Caco-2 (cell line): ENCODE measurements at places on chromosomes 3 and 15. TPM values are rescaled to one million over a fixed set of nuclear protein-coding genes. Genes with fewer than 3 reads are reported as not detected.

GRCh38 chr3:174957081-174957480 is 97.9 kb downstream of the NAALADL2 start:
- no peak overlapping the region for H3K27ac ChIP-seq
- no peaks in the 10 kb centered on the region for H3K36me3 ChIP-seq
- no peak for DNase-seq

- no peaks in the 10 kb centered on the region for H3K4me1 ChIP-seq
- no peaks in the 10 kb centered on the region for H3K27me3 ChIP-seq
- no peak overlapping the region for H3K4me3 ChIP-seq
- H3K27ac ChIP-seq: no peak overlapping the region
Observed at GRCh38 chr3:33004961-33005360, 53.5 kb downstream of the CCR4 start.

DNA sequence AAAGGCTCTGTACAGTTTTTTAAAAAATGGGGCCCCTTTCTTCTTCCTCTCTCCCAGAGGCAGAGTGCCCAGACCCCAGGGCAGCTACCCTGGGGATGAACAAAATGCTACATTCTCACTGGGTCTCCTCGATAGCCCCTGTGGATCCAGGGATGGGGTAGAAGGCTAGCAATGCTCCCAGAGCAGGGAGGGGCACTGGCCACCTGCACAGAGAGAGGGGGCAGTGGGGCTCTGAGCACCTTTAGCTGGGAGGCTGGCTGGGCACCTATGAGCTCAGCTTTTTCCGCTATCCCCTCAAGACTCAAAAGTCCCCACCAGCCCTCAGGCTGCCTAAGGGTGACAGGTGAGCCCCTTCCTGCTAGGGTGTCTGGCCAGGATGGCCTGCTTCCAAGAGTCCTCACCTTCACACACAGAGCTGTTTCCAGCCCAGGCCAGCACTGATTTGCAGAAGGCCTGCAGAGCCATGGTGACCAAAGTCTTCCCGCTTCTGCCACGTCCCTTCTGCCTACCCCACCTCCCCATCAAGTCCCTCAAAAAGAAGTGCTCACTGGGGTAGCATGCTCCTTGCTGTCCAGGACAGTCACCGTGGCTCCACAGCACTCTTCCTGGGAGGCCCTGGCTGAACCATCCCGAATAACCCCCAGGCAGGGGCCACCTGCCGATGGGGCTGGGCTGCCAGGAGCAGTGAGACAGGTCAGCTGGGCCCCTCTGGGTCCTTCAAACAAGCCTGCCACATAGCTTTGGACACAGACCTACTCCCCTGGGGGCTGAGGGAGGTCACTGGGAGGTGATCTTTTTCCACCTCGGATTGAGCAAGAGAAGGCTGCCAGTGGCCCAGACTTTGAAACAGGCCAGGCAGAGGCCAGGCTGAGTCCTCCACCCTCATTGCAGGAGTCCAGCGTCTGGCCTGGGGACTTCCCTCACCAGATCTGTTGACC is 20.4 kb downstream of the BMF start:
- no peak overlapping the region for H3K4me3 ChIP-seq
- H3K27me3 ChIP-seq: no peaks in the 10 kb centered on the region
- H3K27ac ChIP-seq: peak overlapping the region; percentile 90
- H3K36me3 ChIP-seq: peaks cover 5% of the 10 kb centered on the region
- peak; percentile 93 for DNase-seq

DNA sequence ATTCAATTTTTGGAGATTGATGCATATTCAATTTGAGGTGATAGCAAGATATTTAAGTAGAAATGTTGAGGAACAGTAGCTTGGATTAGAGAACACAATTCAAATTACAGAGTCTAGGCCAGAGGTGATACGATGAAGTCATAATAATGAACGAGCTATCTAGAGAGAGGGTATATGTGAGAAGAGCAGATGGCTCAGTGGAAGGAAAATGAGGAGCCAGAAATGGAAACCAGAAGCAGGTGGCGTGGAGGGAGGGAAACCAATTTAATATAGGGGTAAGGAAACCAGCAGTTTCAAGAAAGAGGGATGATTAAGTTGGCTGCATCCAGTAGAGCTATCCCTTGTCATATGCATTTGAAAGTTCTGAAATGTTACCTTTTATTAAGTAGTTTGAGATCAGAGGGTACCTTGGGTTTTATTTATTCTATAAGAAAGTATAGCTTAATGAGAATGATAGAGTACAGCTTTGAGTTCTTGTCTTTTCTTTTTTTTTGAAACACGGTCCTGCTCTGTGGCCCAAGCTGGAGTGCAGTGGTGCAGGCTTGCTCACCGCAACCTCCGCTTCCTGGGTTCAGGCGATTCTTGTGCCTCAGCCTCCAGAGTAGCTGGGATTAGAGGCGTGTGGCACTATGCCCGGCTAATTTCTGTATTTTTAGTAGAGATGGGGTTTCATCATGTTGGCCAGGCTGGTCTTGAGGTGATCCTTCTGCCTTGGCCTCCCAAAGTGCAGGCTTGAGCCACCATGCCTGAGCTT is 22.1 kb downstream of the NCK1 start:
- H3K4me3 ChIP-seq: no peak overlapping the region
- H3K36me3 ChIP-seq: no peaks in the 10 kb centered on the region
- H3K4me1 ChIP-seq: no peaks in the 10 kb centered on the region
- H3K27me3 ChIP-seq: no peaks in the 10 kb centered on the region
- DNase-seq: no peak

GRCh38 chr3:69389520-69390248 is 3.8 kb upstream of the FRMD4B start:
- H3K36me3 ChIP-seq: no peaks in the 10 kb centered on the region
- no peak overlapping the region for H3K27ac ChIP-seq
- peaks cover 1% of the 10 kb centered on the region; the same call in 1 of the 2 replicates for H3K27me3 ChIP-seq
- DNase-seq: no peak
- peaks cover 5% of the 10 kb centered on the region; the same call in 1 of the 2 replicates for H3K4me1 ChIP-seq
- H3K4me3 ChIP-seq: no peak overlapping the region

- H3K27ac ChIP-seq: no peak overlapping the region
- no peak overlapping the region for H3K4me3 ChIP-seq
- DNase-seq: no peak
- no peaks in the 10 kb centered on the region for H3K27me3 ChIP-seq
- H3K4me1 ChIP-seq: peaks cover 7% of the 10 kb centered on the region; the same call in 1 of the 2 replicates
Observed at GRCh38 chr3:31218082-31218481, 314.6 kb upstream of the STT3B start.

The FOXL2NB gene
- total RNA-seq: 2.0 and 2.2 TPM in 2 replicates
